ENCODE measurements at places on chromosomes 3 and 15. TPM values are rescaled to one million over a fixed set of nuclear protein-coding genes. Genes with fewer than 3 reads are reported as not detected.

The ANKUB1 gene
- not detected for total RNA-seq

The ANKRD28 gene
- 34.5 TPM for total RNA-seq

The OSBPL10 gene
- total RNA-seq, result 22.3 TPM

The SRGAP3 gene
- total RNA-seq, result 8.3 TPM

The SCG5 gene
- 2.0 TPM for total RNA-seq

The AADAC gene
- total RNA-seq, result 88.5 TPM

The PPP1R14D gene
- not detected for total RNA-seq

The TGM4 gene
- not detected for total RNA-seq

- no peaks in the 10 kb centered on the region for H3K36me3 ChIP-seq
- no peaks in the 10 kb centered on the region for H3K27me3 ChIP-seq
Observed at GRCh38 chr3:194967151-194968117, 281.8 kb downstream of the FAM43A start.

- DNase-seq, result peak; percentile 51
- no peak overlapping the region for H3K4me3 ChIP-seq
Observed at GRCh38 chr15:25508369-25509002, 69.7 kb upstream of the UBE3A start.

DNA sequence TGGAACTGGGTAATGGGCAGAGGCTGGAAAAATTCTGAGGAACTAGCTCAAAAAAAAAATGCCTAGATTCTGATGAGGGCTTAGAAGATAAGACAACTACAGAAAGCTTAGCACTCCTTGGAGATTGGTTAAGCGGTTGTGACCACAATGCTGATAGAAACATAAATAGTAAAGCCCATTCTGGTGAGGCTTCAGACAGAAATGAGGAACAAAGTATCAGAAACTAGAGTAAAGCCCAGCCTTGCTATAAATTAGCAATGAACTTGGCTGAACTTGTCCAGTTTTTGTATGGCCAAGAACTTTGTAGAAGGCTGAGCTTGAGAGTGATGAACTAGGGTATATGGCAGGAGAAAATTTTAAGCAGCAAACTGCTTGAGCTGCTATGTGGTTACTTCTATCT is 25.4 kb downstream of the GOLGB1 start:
- H3K4me1 ChIP-seq, result no peaks in the 10 kb centered on the region
- H3K27ac ChIP-seq, result no peak overlapping the region
- no peak overlapping the region for H3K4me3 ChIP-seq
- no peaks in the 10 kb centered on the region for H3K27me3 ChIP-seq
- no peak for DNase-seq
- peaks cover 23% of the 10 kb centered on the region for H3K36me3 ChIP-seq

DNA sequence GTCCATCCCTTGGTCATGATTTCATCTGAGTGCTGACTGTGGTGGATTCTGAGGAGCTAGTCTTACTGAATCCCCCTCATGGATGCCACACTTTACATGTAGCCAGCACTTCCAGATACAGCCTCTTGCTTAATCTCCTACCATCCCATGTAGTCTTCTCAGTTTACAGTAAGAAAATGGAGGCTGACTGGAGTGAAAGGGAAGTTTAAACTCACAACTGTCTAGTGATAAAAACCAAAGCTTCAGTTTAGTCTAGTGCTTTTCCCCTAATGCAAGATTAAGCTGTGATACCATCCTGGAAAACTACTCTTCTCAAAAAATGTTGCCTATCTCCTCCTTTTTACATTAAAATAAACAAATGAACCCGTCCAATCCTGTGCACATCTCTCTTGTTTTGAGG is 146.8 kb upstream of the HES1 start:
- no peak overlapping the region for H3K27ac ChIP-seq
- H3K4me1 ChIP-seq, result no peaks in the 10 kb centered on the region
- no peaks in the 10 kb centered on the region for H3K27me3 ChIP-seq
- H3K4me3 ChIP-seq, result no peak overlapping the region

- H3K27ac ChIP-seq, result no peak overlapping the region
- no peak overlapping the region for H3K4me3 ChIP-seq
- H3K4me1 ChIP-seq, result no peaks in the 10 kb centered on the region
- DNase-seq, result no peak
- no peaks in the 10 kb centered on the region for H3K36me3 ChIP-seq
- no peaks in the 10 kb centered on the region for H3K27me3 ChIP-seq
Observed at GRCh38 chr3:17672506-17672905, 69.9 kb downstream of the TBC1D5 start.

DNA sequence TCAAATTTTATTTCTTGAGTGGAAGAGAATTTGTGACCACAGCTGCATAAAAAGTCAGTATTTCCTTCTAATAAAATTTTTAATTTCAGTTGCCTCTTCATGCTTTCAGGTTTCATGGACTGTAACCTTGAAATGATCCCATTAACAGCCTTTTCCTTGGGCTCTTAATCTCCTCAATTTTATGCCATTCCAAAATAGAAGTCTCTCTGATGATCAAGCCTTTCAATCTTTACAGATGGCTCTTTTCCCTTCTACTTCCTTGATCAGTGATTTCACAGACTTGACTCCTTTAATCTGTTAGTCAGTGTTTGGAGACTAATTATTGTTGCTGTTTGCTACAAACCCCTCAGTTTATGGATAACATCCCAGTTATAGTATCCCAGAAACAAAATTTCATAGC is 11.9 kb downstream of the TSC22D2 start:
- no peaks in the 10 kb centered on the region for H3K27me3 ChIP-seq
- no peak for DNase-seq
- H3K36me3 ChIP-seq, result no peaks in the 10 kb centered on the region
- no peak overlapping the region for H3K27ac ChIP-seq
- no peak overlapping the region for H3K4me3 ChIP-seq
- peaks cover 24% of the 10 kb centered on the region for H3K4me1 ChIP-seq

DNA sequence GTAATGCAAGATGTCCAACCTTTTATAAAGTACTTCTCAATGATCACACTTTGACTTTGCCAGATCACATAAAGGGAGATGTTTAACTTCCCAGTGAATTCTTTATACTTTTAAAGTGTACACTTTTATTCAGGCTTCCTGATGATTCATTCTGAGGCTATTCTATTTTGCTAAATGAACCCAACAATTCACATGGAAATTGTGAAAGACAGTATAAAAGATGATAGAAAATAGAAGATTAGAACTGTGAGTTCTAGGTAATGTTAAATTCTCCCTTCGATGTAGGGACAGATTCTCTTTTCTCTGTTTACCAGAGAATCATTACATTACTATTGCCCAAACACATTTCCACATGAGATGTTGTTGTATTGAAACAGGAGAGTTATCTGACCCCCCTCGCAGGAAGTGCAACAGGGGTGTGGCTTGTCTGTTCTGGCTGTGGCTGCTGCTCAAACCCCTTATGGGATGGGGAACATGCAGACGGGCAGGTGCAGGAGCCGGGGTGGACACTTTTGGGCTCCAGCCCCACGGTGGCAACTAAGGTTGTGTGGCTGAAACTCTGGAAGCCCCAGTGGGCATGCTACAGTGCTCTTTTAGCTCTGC is 131.3 kb upstream of the LRTM1 start:
- DNase-seq, result no peak
- no peaks in the 10 kb centered on the region for H3K4me1 ChIP-seq
- H3K36me3 ChIP-seq, result no peaks in the 10 kb centered on the region
- H3K27me3 ChIP-seq, result no peaks in the 10 kb centered on the region
- no peak overlapping the region for H3K27ac ChIP-seq

DNA sequence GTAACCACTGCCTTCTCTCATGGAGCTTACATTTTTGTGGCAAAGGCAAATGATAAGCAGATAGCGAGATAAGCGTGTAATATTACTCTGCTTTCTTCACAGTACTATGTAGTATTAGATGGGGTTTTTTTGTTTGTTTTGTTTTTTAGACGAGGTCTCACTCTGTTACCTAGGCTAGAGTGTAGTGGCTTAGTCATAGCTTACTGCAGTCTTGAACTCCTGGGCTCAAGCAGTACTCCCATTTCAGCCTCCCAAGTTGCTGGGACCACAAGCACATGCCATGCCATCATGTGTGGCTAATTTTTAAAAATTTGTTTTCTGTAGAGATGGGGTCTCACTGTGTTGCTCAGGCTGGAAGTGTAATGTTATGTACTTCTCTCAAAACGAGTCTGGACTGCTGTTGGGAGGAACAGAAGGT is 22.9 kb downstream of the MBNL1 start:
- no peaks in the 10 kb centered on the region for H3K27me3 ChIP-seq
- no peaks in the 10 kb centered on the region for H3K4me1 ChIP-seq
- no peak overlapping the region for H3K27ac ChIP-seq
- no peak for DNase-seq
- no peaks in the 10 kb centered on the region for H3K36me3 ChIP-seq

GRCh38 chr3:188686324-188686723 is 485.4 kb upstream of the TPRG1 start:
- DNase-seq, result no peak
- H3K4me1 ChIP-seq, result peaks cover 43% of the 10 kb centered on the region
- no peaks in the 10 kb centered on the region for H3K36me3 ChIP-seq
- no peaks in the 10 kb centered on the region for H3K27me3 ChIP-seq

DNA sequence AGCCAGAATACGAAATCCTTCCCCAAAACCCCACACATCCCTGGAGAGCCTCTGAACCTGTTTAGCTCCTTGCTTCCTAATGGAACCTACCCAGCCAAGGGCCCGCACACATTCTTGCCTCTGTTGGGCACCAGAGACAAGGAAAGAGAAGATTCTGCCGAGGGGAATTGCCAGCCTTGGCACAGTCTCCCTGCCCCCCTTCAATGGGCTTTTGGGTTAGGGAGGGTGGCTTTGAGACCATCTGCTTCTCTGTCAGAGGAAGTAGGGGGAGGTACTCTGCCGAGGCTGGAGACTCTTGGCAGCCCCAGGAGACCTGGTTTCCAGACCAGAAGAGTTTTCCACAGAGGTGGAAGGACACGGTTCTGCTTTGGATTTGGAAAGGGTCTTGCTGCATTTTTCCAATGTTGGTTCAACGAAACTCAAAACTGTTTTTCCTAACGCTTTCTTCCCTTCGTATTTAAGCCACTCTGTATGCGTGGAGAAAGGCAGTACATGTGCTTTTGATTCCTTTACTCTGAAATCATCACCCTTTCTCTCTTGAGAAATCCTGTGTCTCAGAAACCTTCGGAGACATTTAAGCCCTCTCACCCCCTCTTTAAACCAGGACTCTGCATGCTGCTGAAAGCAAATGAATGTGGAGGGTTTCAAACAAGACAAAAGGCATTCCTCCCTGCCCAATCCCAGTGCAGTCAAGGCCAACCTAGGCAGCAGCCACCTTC is 78.8 kb upstream of the PRR23C start:
- DNase-seq, result no peak
- H3K27me3 ChIP-seq, result no peaks in the 10 kb centered on the region
- peaks cover 15% of the 10 kb centered on the region for H3K4me1 ChIP-seq
- no peaks in the 10 kb centered on the region for H3K36me3 ChIP-seq
- H3K27ac ChIP-seq, result no peak overlapping the region

GRCh38 chr3:156017352-156018030 is 102.9 kb upstream of the KCNAB1 start:
- H3K4me1 ChIP-seq, result no peaks in the 10 kb centered on the region
- no peak for DNase-seq
- H3K36me3 ChIP-seq, result no peaks in the 10 kb centered on the region
- no peak overlapping the region for H3K27ac ChIP-seq
- H3K27me3 ChIP-seq, result no peaks in the 10 kb centered on the region
- H3K4me3 ChIP-seq, result no peak overlapping the region

DNA sequence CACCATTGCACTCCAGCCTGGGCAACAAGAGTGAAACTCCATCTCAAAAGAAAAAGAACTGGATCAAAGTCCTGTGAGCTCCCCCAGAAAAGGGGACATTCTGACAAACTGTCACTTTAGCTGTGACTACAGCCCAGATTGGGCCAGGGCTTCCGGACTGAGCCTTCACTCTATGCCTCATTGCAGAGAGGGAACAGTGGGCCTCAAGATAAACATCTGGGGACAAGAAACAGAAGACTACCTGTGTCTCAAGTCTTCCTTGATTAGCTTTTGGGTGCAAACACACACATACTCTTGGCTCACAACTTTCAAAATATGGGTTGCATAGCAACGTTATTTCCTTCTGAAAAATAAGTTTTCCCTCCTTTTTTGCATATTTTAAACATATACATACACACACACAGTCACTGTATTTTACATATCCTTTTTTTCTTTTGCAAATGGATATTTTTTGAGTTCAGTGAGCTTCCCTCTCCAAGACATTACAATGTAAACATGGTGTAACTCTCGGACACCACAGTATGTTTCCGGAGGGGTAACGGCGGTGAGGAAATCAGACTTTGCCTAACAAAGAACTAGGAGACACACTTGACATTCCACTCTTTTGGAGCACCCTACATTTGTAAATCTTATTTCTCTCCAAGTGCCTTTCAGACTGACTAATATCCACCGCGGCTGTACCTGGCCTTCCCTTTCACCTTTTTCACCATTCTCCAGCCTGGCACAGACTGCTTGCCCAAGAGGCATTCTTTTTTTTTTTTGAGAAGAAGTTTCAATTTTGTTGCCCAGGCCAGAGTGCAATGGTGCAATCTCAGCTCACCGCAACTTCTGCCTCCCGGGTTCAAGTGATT is 3.5 kb downstream of the TKT start:
- DNase-seq, result no peak
- H3K36me3 ChIP-seq, result no peaks in the 10 kb centered on the region
- H3K4me1 ChIP-seq, result peaks cover 21% of the 10 kb centered on the region
- no peaks in the 10 kb centered on the region for H3K27me3 ChIP-seq
- peak overlapping the region; percentile 29 for H3K27ac ChIP-seq

Data from hepatocyte (in vitro differentiated cells).